ENCODE measurements at places on chromosomes 4 and X.
A peak's percentile ranks its signal among the peaks of the same experiment; 100 is the strongest.

- DNase-seq = no peak
Measured at GRCh38 chr4:8644966-8645752, 52.6 kb downstream of the CPZ start.

GRCh38 chr4:128635955-128636560, 173.4 kb upstream of the JADE1 start:
- no peak for DNase-seq

GRCh38 chr4:169108303-169108702, 98.2 kb upstream of the CBR4 start:
- DNase-seq = no peak

DNA sequence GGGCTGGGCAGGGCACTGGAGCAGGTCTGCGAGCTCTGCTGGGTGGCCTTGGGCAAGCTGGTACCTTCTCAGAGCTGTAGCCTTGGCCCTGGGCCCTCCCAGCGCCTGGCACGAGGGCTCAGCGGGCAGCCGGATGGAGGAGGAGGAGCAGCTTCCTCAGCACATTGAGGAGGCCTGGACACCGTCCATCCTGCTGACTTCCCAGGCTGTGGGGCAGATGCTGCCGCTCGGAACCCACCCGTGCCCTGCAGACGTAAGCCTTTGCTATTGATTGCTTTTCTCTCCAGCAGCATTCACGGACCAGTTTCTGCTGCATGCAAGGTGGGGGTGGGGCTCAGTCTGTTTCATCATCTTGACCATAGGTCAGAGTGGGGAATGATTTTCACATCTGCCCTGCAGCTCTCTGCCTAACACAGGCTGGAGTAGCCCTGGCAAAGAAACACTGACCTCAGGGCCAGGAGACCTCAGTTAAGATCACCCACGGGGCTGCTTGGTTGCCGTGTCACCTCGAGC, 80.7 kb upstream of the PSAPL1 start:
- DNase-seq = no peak

DNA sequence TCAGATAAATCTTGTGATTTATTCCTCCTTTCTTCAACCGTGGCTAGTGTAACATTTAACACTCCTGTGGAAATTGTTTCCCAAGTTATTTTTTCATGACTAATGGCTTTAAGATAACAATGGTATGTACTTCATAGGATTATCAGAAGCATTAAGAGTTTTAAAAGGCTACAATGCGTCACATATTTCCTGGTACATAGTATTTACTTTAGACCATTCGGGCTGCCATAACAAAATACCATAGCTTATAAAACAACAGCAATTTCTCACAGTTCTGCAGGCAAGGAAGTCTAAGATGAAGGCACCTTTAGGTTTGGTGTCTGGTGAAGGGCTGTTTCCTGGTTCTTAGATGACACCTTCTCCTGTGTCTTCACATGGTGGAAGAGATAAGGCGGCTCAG, 158.6 kb downstream of the PAPSS1 start:
- no peak for DNase-seq

GRCh38 chr4:153364061-153364460, 19.6 kb downstream of the MND1 start:
- DNase-seq = no peak

- DNase-seq = no peak
Measured at GRCh38 chr4:136106753-136107152, 1425.5 kb downstream of the PCDH18 start.

DNA sequence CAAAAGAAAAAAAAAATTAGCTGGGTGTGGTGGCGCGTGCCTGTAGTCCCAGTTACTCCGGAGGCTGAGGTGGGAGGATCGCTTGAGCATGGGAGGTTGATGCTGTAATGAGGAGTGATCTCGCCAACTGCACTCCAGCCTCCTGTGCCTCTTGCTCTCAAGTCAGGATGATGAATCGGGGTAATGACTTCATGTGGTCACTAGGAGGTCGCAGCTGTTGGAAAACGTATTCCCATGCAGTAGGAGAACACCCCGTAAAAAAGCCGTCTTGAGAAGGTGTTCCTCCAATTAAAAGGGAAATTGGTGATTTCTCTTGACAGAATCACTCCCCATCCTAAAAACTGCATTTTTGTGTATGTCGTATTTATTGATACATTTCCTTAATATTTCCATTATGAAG, 2.2 kb downstream of the CCNB3 start:
- DNase-seq = no peak

DNA sequence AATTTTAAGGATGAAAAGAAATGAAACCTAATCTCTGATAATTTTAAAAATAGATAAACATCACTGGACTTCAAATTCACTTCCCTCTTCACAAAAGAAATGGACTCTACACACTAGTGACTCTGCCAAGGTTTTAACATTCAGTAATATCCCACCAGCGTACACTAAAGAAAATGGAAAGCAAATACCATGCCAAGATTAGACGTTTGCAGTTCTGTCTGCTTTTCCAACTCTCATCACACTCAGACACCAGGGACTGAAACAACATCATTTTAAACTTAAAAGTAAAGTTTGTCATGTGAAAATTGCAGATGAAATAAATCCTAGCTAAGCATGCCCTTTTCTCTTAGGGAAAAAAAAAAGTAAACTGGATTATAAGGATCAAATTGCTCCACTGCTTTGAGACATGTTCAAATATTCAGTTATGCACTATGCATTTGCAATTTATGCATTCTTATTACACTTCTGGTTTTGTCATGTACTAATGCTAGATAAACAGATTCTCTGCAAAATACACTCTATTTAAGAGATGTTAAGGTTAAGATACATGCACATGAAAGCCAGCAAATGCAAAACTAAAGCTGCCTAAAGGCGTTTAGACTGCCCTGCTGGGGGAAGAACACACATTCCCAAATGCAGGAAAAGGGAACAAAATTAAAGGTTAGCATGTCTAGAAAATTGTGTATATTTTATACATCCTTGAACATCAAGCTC, 534.4 kb upstream of the EPHA5 start:
- DNase-seq = no peak

DNA sequence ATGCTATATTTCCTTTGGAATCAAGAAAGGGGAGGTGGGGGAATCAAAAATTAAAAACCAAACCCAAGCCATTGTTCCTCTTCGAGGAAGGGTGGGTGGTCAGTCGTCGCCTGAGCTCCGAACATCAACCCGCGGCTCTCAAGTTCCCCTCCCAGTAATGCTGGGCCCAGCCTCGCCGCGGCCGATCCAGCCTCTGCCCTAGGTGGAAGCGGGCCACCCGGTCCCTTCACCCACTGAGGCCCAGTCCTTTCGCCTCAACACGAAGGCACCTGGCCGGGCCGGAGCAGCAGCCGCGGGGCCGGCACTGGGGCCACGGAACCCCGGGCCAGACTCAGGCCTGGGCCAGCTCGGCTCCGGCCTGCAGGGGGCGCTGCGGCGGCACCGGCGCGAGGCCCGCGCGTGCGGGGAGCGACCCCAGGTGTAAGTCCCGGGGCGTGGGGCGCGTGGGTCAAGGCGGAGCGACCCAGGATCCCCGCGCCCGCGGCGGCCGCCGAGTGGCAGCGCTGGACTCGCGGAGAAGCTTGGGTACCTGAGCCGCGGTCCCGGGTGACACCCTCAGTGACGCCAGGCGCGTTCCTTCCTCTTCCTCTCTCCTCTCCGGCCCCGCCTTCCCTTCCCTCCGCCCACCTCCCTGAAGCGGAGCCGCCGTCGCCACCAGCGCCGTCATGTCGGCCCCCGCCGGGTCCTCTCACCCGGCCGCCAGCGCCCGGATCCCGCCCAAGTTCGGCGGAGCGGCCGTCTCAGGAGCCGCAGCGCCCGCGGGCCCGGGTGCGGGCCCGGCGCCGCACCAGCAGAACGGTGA, at the start of gene SEC24B:
SEC24B (plus strand) TSS at position 611 of the 802 bp plus-strand sequence; CDS start at position 666, 55 bp downstream.
- DNase-seq = no peak

DNA sequence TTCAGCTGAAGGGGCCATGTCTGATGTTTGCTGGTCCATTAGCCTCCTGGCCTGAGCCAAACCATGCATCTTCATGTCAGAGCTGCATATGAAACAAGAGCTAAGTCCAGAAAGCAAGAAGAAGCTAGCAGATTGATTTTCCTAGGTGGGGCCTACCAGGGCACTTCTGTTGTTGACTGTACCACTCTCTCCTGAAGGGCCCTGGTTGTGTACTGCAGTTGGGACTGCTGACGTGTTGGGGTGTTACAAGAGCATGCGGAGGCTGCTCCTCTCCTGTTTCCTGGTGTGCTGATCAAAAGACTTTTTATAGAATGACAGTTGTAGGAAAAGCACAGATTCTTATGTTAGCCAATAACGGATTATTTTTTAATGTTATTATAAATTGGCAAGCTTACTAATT, 145.1 kb downstream of the TBL1X start:
- no peak for DNase-seq

- no peak for DNase-seq
Measured at GRCh38 chrX:16376056-16376455, 208.8 kb downstream of the MAGEB17 start.

GRCh38 chr4:59044286-59044900, 1934.2 kb upstream of the IGFBP7 start:
- DNase-seq = no peak

- DNase-seq = no peak
Measured at GRCh38 chr4:69995526-69996016, at the start of gene STATH. Gene STATH (plus strand): TSS chr4:69995966. CDS start chr4:69998438, 2,472 bp downstream.

GRCh38 chrX:110125446-110126162, 122.7 kb downstream of the TMEM164 start:
- no peak for DNase-seq

GRCh38 chr4:37765741-37766140, 60.7 kb upstream of the PGM2 start:
- DNase-seq = no peak

DNA sequence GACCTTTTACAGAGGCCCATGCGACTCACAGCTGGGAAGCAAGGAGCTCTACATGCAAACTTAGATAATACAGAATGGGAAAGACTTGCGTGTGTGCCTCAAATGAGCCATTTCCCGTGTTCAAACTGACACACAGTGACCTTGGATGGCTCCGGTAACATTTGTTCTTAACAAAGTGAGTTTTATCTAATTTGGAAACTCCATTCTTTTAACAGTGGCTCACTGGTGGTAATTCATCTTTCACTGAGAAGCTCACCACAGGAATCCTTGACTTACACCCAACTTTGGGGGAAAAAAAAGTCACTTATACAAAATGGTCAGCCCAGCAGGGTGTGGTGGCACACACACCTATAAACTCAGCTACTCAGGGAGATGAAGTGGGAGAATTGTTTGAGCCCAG, 190.6 kb downstream of the LDB2 start:
- no peak for DNase-seq

GRCh38 chr4:124940387-124940786, 227.9 kb upstream of the ANKRD50 start:
- peak; percentile 95 for DNase-seq

- DNase-seq = no peak
Measured at GRCh38 chr4:10051517-10052135, 30.3 kb upstream of the SLC2A9 start.

- no peak for DNase-seq
Measured at GRCh38 chr4:129604632-129605255, 508.8 kb downstream of the C4orf33 start.

DNA sequence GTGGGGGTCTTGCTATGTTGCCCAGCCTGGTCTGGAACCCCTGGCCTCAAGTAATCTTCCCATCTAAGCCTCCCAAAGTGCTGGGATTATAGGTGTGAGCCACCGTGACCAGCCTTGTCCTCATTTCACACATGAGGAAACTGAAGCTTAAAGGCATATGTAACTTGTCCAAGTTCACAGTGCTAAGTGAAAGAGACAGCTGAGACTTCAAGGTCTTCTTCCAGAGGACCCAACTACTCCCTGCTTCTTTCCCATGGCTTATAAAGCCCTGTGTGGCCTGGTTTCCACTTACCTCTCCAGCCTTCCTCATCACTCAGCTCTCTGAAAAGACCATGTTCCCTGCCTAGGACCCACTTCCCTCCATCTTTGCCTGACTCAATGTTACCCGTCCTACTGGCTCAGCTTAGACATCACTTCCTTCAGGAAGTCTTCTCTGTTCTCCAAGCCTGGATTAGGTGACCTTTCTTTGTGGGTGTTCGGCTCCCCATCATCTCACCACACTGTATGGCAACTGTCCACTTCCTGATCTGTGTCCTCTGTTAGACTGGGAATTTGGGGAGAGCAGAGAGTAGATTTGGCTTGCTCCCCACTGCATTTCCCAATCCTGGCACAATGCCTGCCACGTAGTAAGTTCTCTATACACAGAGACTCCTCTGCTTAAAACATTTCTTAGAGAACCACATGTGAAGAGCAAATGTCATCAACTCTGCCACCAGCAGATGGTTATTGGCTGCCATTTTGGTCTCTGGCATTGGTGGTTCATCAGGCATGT, 30.4 kb upstream of the LAMP2 start:
- no peak for DNase-seq

GRCh38 chrX:38426785-38427184, 74.4 kb downstream of the OTC start:
- no peak for DNase-seq

DNA sequence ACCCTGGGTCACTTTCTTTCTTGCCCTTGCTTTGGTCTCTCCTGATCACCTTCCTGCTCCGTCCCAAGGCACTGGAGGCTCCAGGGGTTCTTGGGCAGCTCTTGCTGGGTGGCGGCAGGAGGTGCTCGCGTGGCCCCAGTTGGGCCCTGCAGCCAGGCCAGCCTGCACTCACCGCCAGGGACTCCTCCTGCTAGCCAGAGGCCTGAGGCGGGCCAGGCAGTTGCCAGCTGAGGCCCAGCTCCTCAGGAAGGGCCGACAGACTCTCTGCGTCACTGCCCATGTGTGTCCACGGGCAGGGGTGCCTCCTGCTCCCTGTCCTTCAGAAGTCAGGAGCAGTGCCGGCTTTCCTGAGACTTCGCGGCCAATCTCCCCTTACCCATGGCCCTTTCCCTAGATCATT, 9.3 kb downstream of the SUV39H1 start:
- no peak for DNase-seq

DNA sequence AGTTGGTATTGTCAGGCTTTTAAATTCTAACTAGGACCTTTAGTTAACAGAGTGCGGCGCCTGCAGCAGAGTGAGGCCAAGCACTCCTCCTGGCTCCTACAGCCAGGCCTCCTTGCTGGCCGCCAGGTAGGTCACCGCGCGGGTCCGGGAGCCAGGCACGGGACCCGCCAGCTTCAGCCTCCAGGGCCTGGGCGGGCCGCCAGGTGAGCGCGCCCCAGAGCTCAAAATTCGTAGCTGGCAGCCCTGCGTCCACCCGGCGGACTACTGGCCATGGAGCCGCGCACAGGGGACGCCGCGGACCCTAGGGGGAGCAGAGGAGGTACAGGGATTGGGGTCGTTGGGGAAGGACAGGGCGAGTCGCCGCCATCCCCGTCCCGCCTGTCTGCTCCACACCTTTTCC, at the start of gene MAGIX:
MAGIX (plus strand) TSS at position 139 of the 400 bp plus-strand sequence; CDS start at position 271, 132 bp downstream.
- DNase-seq = no peak
